ENCODE measurements at places on chromosomes 6 and 20.

DNA sequence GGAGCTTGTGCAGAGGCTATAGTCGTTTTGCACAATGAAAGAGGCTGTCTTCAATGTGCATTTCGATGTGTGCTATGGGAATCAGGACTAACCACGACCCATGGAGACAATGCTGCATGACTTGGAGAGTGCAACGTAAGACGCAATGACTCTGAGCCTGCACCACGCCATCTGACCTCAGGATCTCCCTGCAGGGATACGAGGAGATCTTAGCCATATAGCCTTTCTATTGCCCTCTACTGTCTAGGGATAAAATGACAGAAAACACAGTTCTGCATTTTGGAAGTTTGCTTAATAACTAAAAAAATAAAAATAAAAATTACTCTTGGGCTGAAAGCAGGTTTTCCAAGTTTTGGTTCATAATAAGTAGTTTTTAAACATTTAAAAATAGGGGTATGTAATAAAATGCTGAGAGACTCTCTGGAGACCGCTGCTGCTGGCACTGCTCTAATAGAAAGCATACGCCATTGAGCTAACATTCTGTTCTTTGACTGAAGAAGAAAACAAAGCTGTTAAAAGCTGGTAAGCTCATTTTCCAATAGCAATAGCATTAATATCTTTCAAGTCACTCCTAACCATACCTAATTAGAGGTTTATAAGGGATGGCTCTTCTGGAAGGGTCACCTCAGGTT lies 87.2 kb downstream of the PDE7B start:
- peak; percentile 46 for DNase-seq

GRCh38 chr20:34998331-34998950 lies 42.8 kb downstream of the MYH7B start:
- DNase-seq, result no peak

GRCh38 chr6:3162067-3162497 lies 4.7 kb upstream of the TUBB2A start:
- DNase-seq, result no peak

GRCh38 chr6:3230256-3230882 lies 2.9 kb upstream of the TUBB2B start:
- DNase-seq, result no peak

DNA sequence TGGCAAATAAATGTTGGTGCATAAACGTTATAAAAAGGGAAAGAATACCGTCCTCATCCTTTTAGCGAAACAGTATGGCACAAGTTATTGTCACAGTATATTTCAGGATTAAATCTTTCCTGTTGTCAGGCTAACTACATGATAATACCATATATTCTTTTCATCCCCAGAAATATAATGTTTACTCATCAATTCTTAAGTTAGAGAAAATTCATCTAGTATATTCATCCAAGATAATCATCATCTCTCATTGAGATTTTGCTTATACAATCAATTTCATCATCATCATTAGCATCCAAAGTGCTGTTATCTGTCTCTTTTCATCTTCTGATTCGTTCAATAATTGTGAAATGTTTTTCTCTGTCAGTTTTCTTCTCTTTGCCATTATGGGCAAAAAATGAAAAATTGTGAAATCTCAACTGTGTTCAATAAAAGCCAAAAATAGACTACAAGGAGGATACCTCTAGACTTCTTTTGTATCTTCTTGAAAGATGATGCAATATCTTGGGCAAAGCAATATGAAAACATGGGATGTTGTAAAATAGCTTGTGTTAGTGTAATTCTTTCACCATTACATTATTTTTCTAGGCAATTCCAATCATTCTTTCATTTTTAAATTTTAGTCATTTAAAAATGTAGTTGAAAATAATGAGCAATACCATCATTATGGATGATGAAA lies 2.6 kb downstream of the SPACA1 start:
- DNase-seq, result no peak

DNA sequence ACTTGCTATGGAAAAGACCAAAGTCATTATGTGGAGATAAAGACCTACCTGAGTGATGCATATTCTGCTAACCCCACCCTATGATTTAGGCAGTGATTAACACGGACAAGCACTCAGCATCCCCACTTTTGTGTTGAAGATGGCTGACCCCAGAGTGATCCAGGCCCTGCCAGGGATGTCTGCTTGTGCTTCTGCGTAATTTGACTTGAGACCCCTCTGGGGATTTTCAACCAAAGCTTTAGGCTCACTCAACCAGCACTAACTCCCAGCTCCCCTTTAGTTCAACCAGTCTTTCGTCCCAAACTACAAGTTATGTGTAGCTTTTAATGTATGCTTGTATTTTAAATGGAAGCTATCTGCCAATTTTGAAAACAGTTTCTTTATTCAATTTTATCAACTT lies 538.0 kb upstream of the ID4 start:
- DNase-seq, result peak; percentile 44

DNA sequence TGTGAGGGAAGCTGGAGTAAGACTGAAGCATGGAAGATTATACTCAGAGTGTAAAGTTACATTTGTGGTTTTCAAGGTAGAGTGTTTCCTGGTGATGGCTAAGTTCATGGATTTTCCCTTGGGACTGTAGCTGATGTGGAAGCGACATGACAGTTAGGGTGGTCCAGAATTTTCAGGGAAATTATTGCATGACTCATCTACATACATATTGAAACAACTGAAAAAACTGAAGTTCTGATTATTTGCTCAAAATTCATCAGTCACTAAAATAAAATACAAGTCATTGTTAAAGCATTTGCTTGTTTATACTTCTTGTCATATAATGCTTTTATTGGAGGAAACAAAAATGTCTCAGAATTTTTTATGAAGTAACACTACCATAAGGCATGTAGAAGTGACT lies 700.0 kb downstream of the RFPL4B start:
- no peak for DNase-seq

DNA sequence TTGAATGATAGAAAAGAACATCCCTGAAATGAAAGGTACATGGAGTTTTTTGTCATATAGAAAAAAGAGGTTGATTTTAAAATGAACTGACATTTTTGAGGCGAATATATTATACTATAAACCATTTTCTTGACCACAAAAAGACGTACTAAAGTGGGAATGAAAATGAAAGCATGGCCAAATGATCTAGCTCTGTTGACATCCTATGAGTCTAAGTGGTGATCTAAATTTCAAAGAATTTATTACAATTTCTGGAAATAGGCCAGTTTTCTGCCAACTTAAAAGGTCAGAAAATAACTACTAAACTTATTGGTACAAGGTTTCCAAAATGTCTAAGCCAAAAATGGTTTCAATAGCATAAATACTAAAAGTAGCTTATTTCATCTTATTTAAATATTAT lies 536.8 kb downstream of the EYS start:
- DNase-seq, result no peak

DNA sequence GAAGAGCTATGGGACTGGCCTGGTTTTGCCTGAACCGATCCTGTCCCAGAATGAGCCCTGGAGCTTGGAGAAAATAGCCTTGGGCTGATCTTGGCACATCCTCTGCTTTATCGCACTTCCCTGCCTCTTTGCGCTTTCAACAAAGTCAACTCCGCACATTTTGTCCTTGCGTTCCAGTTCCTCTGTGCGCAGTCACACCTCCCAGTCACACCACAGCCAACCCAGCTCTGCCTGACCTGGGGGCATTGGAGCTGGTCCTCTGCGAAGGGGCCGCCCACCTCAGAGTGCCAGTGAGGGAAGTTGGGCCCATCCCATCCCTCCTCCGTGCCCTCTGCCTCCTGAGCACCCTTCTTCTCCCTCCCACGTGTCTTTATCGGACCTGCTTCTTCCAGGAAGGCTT lies 16.9 kb upstream of the UQCC2 start:
- DNase-seq, result no peak

GRCh38 chr6:17574866-17575560 lies 25.1 kb upstream of the FAM8A1 start:
- DNase-seq, result no peak

Measured in D341Med (cell line).